ENCODE measurements at places on chromosomes 1 and 21.

- no peak for DNase-seq
Observed at GRCh38 chr21:30348506-30348905, at the start of gene KRTAP23-1. KRTAP23-1 (minus strand) TSS chr21:30348606; CDS start chr21:30348606, 0 bp downstream.

DNA sequence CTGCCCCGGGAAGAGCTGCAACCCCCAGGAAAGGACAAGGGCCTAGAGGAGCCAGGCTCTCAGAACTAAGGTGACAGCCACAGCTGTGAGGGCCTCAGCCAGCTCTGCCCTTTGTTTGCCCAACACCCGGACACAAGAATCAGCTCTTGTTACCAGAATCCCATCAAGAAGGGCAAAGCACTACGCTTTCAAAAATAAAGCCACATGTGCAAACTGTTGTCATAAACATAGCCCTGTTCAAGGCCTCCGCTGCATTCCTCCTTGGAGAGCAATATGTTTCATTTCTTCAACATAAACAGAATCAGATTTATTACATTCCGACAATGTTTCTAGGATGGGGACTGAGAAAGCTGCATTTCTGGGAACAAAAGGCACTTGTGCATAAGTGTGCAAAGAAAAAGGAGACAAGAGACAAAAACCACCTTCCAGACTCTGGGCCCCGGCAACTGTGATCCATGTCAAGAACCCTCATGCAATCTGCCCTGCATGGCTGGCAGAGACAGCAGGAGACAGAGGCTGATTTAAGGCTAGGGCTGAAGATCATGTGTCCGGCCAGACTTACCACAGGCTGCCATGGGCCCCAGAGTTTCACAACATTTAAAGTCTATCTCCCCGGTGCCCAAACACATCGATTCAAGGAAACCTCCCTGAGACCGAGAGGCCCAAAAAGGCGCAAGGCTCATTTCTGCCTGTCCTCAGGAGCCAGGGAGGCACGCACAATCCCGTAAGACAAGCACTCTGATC, 71.0 kb downstream of the SSBP3 start:
- DNase-seq: no peak

GRCh38 chr1:50421366-50421748, 1.9 kb downstream of the DMRTA2 start:
- no peak for DNase-seq

DNA sequence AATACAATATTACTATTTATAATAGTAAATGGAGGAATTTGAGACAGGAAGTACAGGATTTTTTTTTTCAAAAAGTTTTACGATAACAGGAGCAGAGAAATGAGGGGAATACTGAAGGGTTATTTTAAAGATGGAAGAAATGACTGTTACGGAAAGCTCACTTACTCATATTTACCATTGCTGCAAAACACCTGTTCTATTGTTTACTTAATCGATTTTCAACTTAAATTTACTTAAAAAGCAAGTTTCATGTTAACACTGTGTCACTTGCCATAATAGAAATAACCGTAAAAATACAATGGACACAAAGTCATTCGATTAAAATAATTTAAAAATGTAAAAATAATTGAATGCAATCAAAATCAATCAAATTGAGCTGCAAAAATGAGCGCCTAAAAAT, 3.4 kb upstream of the EXO1 start:
- no peak for DNase-seq

GRCh38 chr1:156465747-156466365, 34.7 kb downstream of the MEF2D start:
- DNase-seq: no peak

DNA sequence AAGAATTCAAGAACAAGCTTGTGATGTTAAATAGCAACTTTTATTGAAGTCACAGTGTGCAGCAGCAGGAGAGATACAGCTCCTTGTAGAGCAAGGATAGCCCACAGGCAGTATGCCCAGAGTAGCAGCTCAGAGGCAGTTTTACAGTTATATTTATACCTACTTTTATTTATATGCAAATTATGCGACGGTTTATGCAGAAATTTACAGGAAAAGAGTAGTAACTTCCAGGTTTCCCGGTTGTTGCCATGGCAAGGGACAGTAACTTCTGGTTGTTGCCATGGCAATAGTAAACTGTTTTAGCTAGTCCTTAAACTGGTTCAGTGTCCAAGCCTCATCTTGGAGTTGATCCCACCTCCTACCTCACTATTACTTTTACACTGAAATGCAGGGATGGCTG, 344.6 kb upstream of the LYPLAL1 start:
- DNase-seq: peak; percentile 5

- no peak for DNase-seq
Observed at GRCh38 chr21:33852485-33852884, 63.1 kb downstream of the ATP5PO start.

DNA sequence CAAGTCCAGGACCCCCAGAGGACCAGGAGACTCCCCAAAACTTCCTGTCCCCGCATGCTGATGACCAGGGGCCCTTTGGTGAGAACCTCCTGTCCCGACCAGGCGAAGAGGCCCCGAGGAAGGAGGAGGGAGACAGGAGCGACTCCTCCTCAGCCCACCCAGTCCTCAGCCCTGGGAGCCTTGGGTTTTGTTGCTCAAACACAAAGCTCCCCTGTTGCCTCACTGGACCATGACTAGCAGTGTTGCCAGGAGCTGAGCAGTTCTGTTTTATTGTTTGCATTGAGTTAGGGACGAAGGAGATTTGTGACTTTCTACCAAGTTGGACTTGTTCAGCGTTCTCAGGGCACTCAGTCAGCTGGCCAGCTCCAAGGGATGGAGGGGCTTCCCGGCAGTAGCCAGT, 10.0 kb downstream of the UMODL1 start:
- DNase-seq: peak; percentile 48

GRCh38 chr1:167166690-167167075, 54.0 kb upstream of the POU2F1 start:
- no peak for DNase-seq

- no peak for DNase-seq
Observed at GRCh38 chr1:27037518-27037917, 24.9 kb upstream of the TENT5B start.

DNA sequence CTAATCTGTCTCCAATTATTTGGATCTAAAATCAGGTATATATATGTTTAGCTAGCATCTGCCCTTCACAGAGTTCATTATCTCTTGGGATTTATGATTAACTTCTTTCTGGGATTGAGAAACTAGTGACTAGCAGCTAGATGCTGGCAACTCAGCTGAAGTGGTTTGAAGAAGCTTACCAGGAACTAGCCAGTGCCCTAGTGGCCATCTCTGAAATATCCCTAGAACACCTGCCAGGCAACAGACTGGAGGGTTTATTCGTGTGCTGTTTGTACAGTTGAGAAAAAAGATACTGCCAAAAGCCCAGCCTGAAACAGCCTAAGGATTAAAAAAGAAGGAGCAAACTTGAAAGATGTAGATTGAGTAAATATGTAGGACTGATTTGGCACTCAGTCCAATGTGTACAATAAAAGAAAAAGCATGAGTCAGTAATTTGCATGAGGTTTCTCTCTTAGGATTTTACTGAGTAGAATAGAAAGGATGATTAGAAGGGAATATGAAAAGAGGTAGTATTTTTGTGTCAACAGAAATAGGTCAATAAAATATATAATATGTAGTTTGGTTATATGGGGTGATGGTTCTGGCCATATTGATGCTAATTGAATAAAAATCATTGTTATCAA, 1144.6 kb upstream of the ADGRL2 start:
- no peak for DNase-seq

DNA sequence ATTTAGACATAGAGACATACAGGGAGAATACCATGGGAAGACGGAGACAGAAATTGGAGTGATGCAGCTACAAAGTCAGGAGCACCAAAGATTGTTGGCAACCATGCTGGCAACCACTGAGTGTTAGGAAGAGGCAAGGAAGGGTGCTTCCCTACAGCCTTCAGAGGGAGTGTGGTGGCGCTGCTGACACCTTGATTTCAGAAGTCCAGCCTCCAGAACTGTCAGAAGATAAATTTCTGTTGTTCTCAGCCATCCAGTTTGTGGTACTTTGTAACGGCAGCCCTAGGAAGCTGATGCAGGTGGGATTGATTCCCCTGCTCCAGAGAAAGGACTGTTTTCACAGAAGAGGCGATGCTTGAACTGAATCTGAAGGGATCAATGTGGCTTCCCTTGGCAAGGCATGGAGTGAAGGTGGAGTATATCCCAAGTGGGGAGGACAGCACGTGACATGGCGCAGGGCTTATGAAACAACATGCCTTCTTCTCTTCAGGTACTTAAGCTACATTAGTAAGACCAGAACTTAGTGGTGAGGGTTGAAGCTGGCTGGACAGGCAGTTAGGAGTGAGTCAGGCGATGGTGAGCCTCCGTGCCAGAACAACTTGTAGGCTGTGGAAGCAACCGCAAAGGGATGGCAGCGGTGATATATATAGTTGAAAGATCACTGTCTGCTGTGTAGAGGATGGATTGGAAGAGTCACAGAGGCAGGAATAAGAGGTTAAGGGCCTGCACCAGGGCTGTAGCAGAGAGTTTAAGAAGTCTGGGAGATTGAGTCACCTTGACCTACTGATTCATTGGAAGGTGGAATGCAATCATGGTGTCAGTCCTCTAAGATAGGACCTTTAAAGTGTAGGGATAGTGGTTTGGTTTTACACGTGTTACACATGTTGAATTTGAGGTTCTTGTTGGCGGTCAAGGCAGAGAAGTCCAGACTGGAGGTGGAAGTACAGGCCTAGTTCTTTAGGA, 2.1 kb downstream of the LEPR start:
- DNase-seq: peak; percentile 12

GRCh38 chr1:10564063-10564462, 89.3 kb downstream of the PEX14 start:
- DNase-seq: no peak

- DNase-seq: peak; percentile 94
Observed at GRCh38 chr1:42966688-42967612, 8.3 kb upstream of the SLC2A1 start.

DNA sequence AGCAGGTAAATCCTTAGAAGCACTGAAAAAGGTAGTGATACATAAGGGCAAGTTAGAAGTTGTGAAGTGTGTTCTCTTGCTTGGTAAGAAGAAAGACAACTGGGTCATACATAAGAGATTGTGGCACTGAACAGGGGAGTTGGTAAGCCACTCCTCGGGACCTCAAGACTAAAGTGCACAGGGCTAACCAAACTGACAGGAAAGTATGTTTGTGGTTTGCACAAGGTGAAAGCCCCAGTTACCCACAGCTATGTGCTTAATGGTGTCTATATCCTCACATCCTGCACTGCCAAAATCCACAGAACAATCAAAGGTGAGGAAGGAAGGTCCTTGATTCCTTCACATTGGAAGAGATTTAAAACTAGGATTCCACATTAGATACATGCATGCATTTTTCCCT, 276.5 kb downstream of the DNM3 start:
- DNase-seq: peak; percentile 50

DNA sequence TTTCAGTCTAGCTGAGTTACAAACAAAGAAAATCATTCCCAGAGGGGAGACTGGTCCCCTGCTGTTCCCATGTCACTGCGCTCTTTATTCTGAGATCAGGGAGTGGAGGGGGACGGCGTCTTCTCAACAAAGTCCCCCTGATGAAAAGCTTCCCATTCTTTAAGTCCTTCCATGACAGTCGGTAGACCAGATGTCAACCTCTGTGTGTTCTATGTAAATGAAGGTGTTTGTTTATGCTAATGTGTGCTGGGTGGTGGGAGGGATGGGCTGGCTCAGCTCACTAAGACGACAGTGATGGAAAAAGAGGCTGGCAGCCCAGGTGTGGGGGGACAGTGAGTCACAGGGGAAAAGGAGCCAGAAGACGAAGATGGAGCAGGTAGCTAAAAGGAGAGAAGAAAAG, 148.2 kb upstream of the KLHDC7A start:
- no peak for DNase-seq

DNA sequence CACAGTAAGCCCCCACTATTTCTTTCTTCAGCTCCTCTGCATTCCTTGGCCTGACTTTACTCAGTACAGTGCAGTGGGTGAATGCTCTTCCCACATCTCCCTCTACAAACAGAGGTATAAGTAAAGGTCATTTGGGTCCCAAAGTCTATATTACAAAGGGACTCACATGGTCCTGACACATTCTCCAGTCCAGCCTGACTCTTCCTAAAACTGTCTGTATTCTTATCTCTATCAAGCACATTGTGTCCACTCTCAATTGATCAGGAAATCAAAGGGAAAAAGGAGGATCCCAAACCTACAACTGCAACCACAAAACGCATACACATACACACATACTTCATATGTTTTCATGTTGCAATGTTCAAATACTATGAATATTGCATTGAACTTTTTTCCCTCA, 49.4 kb downstream of the FRRS1 start:
- DNase-seq: no peak

- DNase-seq: no peak
Observed at GRCh38 chr1:108590441-108590840, 30.5 kb downstream of the EEIG2 start.

DNA sequence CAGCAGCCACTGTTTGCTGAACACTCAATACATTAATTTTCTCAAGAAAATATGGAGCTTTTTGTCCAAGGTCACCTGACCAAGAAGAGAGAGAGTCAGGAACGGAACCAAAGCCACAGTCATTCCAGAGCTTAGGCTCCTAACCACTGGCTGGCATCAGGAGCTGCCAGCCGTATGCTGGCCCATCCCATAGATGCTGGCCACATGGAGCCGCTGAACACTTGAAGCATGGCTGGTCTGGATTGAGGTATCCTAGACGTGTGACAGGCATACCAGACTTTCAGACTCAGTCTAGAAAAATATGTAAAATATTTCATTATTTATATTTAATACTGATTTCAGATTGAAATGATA, 458.7 kb downstream of the MATN1 start:
- DNase-seq: no peak

- no peak for DNase-seq
Observed at GRCh38 chr1:47727697-47728085, 269.5 kb downstream of the TRABD2B start.

GRCh38 chr1:154598871-154599635, 8.9 kb downstream of the ADAR start:
- no peak for DNase-seq

- no peak for DNase-seq
Observed at GRCh38 chr1:235650341-235651169, 971 bp upstream of the GNG4 start.

DNA sequence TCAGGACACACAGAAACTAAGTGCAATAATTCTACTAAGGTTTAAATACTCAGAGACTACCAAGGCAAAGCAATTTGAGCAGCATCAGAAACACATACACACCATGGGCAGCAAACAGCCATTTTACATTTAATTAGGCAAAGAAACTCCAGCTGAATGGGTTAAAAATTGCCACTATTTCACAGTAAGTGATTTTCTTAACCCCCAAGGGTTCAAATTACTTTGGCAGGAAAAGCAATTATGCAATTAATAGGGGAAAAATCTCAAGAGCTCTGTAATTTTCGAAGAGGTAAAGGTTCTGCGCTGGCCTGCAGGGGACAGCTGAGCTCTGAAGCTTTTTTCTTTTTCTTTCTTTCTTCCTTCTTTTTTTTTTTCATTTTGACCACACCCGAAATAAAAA, 206.2 kb upstream of the RRP15 start:
- no peak for DNase-seq

GRCh38 chr1:100261686-100262085, 4.3 kb upstream of the RTCA start:
- no peak for DNase-seq

GRCh38 chr1:54474310-54475251, 68.4 kb upstream of the SSBP3 start:
- DNase-seq: no peak
